Right lung (tissue), 10 donors: ENCODE measurements at places on chromosomes 13 and 19. TPM values are rescaled to one million over a fixed set of nuclear protein-coding genes. Genes with fewer than 3 reads are reported as not detected.

The TPTE2 gene
- 0.19 TPM for polyA plus RNA-seq

The HPN gene
- 42.2 TPM for polyA plus RNA-seq

The CEACAM5 gene
- polyA plus RNA-seq: 0.16 TPM

The ZNF221 gene
- 9.0 TPM for polyA plus RNA-seq

The MUC16 gene
- polyA plus RNA-seq: not detected

The LILRA1 gene
- 0.54 TPM for polyA plus RNA-seq

DNA sequence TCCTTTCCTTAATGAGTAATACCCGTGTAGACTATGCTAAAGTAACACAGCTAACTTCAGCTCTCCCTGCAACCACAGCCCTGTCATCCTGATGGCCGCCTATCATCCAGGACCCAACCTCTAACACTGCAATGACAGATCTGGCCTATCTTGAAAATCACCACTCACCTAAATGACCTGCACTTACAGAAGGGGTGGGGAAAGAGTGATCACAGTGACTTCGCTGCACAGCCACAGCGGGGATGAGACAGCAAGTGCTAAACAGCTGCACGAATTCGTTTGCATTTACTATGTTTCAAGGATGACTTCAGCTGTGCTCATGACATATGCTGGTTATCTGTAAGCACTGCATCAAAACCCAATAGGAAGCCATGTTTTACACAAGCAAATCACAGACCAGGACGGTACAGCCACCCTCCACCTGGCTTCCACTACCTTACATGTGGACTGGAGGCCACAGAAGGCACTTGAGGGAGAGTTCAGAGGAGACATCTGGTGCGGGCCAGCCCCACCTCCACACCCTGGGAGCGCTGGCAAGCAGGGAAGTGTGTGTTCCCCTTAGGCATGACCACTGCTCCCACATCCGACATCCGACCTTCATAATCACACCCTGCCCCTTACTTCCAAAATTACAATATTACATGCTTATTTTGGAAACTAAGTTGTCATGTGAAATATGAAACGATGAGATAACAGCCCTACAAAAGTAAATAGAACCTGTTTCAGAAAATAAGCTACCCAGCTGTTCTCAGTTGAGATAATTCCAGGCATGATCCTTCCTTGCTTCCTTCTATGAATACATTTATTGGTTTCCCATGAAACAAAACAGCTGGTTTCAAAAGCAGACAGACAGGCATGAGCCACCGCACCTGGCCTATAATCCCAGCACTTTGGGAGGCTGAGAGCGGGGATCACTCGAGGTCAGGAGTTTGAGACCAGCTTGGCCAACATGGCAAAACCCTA lies 95.7 kb downstream of the STK24 start:
- DNase-seq: no peak

DNA sequence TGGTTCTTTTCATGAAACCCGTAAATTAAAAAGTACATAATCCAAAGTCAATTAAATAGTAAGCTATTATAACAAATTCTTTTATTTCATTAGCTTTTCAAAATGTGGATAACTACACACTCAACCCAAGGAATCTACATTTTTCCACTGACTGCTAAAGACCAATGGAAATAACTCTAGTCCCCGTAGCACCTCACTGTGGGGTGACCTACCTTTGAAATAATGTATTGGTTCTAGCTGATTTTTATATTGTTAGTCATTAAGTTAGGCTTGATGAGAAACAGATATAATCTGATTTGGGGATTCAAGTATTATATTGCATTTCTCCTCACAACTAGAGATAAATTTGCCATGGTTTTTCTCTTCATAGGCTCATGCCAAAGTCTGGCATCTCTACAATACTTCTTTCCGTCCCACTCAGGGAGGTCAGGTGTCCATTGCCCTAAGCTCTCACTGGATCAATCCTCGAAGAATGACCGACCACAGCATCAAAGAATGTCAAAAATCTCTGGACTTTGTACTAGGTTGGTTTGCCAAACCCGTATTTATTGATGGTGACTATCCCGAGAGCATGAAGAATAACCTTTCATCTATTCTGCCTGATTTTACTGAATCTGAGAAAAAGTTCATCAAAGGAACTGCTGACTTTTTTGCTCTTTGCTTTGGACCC lies 37.3 kb downstream of the KL start:
- DNase-seq: no peak

DNA sequence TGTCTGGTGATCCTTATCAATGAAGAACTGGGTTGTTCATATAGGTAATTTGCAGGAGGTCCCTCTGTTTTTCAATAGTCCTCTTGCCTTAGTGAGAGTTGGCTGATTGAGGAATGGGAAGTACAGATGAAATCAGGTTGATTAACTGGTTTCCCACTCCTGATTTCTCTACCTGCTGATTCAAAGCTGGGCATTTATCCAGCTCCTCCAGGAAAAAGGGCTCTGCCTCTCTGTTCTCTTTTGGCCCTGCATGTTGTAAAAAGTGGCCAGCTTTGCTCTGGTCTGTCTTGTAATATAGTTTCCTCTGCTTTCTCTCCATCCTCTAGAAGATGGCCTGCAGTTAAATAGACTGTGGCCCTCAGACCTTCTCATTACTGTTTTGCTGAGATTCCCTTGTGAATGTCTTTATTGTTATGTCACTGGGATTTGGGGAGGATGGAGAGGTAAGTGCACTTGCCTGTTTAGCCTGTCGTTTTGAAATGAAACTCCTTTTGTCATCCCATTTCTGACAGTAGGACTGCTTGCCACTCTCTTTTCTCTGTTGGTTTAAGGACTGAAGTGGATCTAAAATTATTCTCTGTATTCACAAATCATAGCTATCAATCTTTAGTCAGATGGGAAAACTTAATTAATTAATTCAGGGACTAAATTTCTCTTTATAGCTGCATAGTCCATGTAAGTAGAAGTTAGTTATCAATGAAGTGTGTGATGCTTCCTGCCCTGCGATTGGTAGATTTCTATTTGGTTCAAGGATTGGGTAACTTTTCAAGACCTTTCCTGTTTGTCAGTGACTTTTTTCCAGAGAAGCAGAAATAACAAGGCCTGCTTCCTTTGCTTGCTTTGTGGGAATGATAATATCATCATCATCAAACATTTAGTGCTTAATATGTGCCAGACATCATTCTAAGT lies 28.5 kb downstream of the GARRE1 start:
- DNase-seq: no peak
